Activated T-cell treated with anti-CD3 and anti-CD28 coated beads, Interleukin-2, amount 50 U/mL, for 48 hours (primary cell): ENCODE measurements at places on chromosomes 2 and 18.

DNA sequence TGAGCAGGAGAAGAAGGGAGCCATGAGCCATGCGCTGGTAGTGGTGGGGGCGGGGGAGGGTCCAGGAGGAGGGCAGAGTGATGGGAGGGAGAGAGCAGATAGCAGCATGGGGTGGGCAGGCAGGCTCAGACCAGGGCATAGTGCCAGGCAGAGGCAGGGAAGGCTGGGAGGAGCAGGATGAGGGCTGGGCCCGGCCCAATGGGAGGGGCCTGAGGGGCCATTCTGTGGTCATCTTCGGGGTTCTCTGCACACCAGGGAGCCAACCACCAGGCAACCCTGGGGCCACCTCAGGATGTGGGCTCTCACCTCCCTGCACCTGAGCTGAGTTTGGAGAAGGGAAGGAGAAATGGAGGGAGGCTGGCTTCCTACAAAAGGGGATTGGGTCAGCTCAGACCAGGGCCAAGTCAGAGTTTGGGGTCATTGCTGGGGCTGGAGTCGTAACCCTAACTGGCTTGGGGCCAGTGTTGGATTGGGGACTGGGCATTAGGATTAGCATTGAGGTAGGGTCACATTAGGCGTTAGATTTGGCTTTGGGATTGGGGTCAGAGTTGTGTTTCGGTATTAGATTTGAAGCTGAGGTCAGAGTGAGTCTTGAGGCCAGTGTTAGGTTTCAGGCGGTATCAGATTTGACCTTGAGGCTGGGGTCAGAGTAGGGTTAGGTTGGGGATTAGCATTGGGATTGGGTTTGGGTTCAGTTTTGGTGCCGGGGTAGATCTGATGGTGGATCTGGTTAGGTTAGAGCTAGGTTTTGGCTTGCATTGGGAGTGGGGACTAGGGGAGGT, 11.2 kb downstream of the VIL1 start:
- DNase-seq: no peak

GRCh38 chr2:205439621-205440020, 242.7 kb upstream of the NRP2 start:
- no peak for DNase-seq

GRCh38 chr18:29254123-29254522, 1077.2 kb upstream of the CDH2 start:
- no peak for DNase-seq

DNA sequence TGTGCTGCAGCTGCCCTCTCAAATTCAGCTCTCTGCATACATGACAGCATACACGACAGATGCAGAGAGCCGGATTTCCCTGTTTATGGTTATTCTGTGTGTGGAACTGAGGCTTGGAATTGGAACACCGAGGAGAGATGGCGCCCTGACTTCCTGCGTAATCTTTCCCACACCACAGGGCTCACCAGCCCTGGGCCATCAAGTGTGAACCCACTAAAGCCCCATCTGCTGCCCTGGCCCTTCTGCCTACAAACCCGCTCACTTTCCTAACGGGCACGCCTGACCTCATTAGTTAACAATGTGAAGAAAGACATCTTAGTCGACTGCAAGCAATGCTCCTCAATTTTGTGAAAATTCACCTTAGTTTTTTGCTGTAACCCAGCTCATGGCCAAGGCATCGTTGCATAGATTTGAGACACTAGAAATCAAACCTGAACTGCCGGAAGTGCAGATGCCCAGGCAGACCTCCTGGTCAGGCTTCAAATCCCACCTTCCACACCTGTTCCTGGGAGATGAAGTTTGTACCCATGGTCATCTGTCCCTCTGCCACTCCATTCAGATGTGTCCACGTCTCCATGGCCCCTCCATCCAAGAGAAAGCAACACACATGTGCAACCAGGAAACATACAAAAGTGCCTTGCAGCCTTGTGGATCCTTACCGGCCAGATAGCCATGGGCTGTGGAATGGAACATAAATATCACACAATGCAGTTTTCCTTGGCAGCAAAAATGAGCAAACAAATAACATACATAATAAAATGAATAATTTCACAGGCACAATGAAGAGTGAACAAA, 5.0 kb upstream of the CIDEA start:
- DNase-seq: no peak
